CD8-positive, alpha-beta memory T cell (primary cell): ENCODE measurements at places on chromosomes 16 and 17. TPM values are rescaled to one million over a fixed set of nuclear protein-coding genes. Genes with fewer than 3 reads are reported as not detected.
A peak's percentile ranks its signal among the peaks of the same experiment; 100 is the strongest.

GRCh38 chr16:66427871-66428681, 981 bp downstream of the BEAN1 start:
- no peak for DNase-seq

- no peak for DNase-seq
Measured at GRCh38 chr17:50264263-50265113, 9.8 kb upstream of the TMEM92 start.

DNA sequence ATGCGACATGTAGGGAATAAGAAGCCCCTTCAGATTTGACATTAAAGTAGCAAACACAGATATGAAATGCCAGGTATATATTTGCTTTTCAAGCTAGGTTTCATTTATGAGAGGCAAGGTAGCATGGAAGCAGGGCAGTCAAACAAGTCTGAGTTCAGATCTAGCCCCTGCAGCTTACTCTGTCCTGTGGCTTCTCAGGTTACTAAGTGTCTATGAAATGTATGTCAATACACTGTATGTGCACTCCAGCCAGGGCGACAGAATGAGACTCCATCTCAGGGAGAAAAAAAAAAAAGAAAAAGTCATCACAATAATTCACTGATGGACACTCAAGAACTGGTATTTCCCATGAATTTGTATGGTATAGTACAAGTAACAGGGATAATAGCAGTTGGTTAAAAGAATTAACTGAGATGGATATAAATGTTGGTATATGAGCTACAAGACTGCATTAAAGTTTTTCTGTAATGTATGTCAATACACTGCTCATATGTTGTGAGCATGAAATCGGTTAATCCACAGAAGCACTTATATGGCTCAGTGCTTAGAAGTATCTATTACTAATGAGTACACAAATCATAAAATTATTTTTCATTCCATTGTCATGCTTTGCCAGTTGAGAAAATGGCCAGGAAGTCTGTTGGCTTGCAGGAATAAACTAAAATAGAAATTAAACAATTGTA, 2.9 kb upstream of the WSB1 start:
- DNase-seq, result no peak

- peak; percentile 58 for DNase-seq
Measured at GRCh38 chr17:35368081-35368830, 5.2 kb downstream of the SLFN11 start.

Gene HAS3
- total RNA-seq, result 0.62 TPM

Gene PPP1R27
- total RNA-seq, result not detected

Gene TBC1D3B
- 3.3 TPM for total RNA-seq
